ENCODE measurements at places on chromosomes 6 and 20.

DNA sequence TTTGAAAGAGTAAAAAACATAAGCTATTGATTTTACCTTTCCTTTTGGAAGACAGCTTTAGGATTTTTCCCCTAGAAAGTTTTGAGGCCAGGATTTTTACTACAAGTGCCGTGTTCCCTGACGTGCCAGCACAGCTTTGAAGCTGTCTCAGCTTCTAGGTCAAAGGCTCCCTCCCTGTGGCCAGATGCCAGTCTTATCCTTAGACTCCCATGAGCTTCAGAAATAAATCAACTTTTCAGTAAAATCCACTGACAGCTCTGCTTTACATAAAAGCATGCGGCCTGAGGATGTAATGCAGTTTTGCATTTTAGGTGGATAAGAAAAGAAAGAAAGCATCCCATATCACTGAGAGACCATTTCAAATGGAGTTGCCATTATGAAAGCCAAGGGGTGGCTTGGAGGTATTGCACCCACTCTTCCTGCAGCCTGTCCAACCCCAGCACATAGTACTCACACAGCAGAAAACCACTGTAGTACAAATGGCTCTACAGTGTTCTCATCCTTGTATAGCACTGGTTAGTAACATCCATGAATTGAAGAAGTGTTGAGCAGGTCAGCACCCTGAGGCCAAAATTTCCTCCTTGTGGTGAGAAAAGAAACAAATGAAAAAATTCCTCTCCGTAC, 15.2 kb upstream of the ATXN1 start:
- DNase-seq: no peak

GRCh38 chr6:123529843-123530242, 106.9 kb downstream of the TRDN start:
- no peak for DNase-seq

GRCh38 chr6:111725446-111726112, 119.9 kb upstream of the TRAF3IP2 start:
- no peak for DNase-seq

DNA sequence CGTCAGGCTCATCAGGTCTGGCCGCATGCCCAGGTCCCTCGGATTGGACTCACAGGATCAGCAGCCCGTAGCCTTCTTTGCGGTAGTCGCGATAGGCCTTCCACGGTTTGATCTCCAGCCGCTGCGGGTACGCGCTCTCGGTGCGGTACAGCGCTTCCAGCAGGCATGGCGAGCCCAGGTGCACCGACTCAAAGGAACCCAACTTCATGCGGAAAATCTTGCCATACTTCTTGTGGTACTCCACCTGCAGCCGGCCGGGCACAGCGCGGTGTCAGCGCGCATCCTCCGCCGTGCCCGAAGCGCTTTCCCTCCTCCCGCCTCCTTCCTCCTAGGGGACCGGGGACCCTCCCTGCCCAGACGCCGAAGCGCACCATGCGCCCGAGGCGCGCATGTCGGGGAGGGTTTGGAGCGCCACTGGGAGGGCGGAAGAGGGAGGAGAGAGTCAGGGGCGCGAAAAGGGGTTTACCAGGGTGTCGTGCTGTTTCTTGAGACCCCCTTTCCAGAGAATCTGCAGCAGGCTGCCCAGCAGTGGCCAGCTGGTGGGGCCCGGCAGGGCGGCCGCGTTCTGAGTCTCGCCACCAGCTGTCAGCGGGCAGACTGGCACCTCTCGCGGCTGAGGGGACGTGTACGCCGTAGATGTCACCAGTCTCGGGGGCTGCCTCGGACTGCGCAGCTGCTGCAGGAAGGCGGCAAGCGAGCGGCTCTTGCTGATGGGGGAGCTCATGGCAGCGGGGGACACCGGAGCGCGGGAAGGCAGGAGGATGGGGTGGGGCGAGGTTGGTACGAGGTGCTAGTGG, 732 bp downstream of the CYP24A1 start:
- no peak for DNase-seq

DNA sequence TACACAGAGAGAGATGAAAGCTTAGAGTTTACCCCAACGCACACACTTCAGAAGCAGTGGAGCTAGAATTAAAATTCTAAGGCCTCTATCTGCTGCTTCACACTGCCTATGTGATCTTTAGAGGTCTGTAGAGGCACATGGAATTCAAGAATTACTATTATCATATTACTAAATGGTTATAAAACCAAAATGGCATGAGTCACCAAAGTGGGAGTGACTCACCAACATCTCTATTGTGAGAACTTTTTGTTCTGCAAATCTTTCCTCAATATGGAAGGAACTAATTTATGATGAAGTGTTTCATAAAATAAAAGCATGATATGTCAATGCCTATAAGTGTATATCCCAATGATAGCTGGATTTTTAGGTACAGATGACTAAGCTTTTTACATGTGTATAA, 28.5 kb upstream of the TMEM244 start:
- DNase-seq: no peak

GRCh38 chr6:40901322-40902055, 137.5 kb downstream of the UNC5CL start:
- no peak for DNase-seq

DNA sequence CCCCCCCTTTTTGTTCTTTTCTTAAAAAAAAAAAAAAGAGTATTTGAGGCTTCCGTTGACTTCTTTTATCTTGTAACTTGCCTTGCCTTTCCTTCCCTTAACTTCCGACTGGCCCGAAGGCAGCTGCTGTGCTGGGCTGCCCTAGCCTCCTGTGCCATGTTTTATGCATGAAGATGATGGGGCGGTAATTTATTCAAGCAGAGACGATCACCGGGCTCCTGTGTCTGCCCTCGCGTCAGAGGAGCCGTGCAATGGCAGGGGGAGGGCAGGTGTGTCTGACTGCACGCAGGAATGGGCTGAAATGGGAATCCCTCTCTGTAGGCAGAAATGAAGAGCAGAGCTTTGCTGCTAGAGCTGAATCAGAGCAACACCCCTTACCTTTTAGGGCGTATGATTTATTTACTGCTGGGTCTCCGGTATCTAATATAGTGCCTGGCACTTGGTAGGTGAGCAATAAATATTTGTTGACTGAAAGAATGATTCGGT, 106.3 kb upstream of the RIPOR2 start:
- no peak for DNase-seq

DNA sequence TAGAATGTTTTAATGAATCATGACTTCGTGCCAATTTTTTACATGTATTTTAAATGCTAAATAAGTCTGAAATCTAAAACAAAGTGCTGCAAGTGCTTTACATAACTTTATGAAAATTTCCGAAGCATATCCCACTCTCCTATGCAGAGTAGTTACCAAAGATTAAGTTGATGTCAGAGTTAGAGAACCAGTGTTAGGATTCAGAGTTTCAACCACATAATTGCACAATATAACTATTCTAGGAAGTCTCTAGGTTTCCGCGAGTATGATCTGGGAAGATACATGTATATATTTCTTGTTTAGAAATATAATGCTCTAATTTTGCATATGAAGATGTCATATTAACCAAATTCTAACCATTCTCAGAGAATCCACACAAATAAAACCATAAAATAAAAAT, 74.8 kb downstream of the ASCC3 start:
- DNase-seq: no peak

- peak; percentile 61 for DNase-seq
These were observed 174.7 kb downstream of the TMEM242 start for GRCh38 chr6:157148391-157149323.

GRCh38 chr6:138572167-138572875, 73.0 kb upstream of the NHSL1 start:
- peak; percentile 24 for DNase-seq

- DNase-seq: no peak
These were observed 16.2 kb downstream of the TMEM30A start for GRCh38 chr6:75268121-75268987.

GRCh38 chr6:169702840-169703246, 917 bp downstream of the C6orf120 start:
- no peak for DNase-seq

DNA sequence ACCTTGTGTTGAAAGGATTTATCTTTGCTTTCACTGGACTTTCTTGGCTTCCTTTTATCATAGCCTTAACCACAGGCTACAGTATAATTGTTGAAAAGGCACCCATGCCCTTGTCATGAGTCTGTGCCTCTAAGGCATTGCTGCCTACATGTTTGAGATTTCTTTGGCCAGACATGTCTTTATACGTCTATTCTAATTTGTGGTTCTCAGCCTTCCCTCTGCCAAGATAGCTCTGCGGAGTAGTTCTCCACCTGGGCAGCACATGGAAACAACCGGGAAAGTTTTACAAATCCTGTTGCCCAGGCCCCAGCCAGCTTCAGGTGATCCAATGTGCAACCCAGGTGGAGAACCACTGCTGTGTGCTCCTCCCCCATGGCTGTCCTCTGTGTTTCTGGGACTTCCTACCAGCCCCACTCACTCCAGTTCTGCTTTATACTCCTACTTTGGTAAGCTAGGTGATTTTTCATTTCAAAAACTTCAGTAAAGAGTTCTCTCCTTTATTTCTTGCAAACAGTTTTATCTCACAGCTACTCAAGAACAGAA, 159.6 kb upstream of the MYLIP start:
- DNase-seq: no peak

- no peak for DNase-seq
These were observed 36.8 kb upstream of the RGS17 start for GRCh38 chr6:153167907-153168306.

DNA sequence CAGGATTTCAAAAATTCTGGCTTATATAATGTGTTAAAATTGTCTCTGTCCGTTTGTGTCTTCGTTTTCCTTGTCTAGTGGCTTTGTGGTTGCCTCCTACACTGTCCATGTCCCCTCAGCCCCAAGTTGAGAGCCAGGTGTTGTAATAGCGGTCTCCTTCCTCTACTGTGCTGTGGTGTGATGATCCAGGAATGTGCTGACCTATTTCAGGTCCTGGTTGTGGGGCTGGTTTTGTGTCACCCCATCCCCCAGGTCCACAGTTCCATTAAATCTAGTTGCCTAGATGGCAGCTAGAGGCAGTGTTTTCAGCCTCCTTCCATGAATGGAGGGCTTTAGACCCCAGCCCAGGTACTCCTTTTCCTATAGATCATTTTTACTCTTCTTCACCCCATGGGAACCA, 128.7 kb downstream of the DNAH8 start:
- DNase-seq: no peak

- no peak for DNase-seq
These were observed 409.6 kb downstream of the GRIK2 start for GRCh38 chr6:101803136-101803535.

DNA sequence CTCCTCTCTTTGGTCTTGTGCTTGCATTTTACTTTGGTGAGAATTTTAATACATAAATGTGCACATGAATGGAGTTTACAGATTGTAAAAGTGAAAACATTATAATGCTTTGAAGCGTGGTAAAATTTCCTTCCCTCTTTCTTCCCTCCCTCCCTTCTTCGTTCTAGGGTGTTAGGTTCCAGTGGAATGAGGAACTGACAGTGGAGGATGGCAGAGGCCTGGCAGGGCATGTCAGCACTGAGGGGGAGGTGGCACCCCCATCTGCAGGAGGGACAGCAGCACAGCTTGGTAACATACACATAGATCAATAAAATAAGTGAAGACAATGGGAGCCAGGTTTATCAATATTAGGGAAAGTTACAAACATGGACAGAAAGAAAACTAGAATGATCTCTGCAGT, 47.5 kb downstream of the RNASET2 start:
- DNase-seq: no peak

DNA sequence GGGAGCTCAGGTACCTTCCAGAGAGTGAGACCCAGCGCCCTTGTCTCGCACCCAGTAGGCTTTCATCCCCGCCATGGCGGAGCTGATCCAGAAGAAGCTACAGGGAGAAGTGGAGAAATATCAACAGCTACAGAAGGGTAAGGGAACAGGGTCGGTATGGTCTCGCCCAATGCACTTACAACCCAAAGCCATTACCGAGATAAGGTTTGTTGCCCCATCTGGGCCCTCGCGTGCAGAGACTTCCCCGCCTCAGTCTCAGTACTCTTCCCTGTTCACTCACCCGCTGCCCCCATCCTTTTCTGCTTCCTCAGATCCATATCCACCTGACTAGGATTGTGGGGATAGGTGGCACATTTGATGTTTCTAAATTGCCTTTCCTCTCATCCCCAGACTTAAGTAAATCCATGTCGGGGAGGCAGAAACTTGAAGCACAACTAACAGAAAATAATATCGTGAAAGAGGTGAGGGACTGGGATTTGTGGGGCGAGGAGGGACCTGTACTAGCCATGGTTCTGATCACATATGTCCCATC, 449 bp downstream of the PFDN6 start:
- DNase-seq: no peak

DNA sequence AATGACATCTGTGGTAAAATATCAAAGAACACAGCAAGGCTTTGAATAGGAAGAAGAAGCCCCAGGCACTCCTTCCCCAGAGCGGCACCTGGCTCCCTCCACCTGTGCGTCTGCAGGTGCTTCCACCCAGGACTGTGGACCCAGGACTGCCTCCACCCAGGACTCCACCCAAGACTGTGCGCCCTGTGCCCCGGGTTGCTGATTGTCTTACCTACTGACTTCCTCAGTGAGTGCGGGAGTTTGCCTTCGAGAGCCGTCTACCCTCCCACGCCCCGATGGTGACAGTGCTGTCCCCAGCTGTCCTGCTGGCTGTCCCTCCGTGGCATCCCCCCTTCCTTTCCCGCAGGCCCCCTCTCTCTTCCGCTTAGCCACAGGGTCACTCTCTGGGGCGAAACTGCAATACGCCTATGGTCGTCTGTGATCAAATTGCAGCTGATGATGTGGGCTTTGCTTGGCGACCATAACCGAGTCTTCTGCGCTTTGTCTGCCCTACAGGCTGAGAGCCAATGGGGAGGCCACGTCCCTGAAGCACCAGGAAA, 52.1 kb downstream of the IRF4 start:
- no peak for DNase-seq

DNA sequence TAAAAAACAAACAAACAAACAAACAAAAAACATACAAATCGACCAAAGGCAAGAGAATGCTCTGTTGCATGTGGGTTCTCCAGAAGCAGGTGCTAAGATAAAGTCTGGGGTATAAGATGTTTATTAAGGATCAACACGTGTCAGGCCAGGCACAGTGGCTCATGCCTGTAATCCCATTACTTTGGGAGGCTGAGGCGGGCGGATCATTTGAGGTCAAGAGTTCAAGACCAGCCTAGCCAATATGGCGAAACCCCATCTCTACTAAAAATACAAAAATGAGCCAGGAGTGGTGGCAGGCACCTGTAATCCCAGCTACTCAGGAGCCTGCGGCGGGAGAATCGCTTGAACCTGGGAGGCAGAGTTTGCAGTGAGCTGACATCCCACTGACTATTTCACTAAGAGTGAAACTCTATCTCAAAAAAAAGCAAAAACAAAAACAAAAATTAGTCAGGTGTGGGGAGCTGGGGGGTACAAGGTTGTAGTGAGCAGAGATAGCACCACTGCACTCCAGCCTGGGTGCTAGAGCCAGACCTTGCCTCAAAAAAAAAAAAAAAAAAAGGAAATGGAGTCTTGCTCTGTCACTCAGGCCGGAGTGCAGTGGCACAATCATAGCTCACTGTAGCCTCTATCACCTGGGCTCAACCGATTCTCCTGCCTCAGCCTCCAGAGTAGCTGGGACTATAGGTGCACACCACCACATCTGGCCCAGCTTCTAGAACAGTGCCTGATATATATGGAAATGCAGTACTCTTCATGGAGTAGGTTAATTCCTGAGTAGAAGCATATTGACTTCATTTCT, 86.8 kb upstream of the JARID2 start:
- no peak for DNase-seq

- DNase-seq: no peak
These were observed 13.5 kb downstream of the HAO1 start for GRCh38 chr20:7926767-7927166.
